ENCODE measurements at places on chromosomes 4 and X. TPM values are rescaled to one million over a fixed set of nuclear protein-coding genes. Genes with fewer than 3 reads are reported as not detected.

CLDN22 gene
- not detected for total RNA-seq

GYPA gene
- not detected for total RNA-seq

DNA sequence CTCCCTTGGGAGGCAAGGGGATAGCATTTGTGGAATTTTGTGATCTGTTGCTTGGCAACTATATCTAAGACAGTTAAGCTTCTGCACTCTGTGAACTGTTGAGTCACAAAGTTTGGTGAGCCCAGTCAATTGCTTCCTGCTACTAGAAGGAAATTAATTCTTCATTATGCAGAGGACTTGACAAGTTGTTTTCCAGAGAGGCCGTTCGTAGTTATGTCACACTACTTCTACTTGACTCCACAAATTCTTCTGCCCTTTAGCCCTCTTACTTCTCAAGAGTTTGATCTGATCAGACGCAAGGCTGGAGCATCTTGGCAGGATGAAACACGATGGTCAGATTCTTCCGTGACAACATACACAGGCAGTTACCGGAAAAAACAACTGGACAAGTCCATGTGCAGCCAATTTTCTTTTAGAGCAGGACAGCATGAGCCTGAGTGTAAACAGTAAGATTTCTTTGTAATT, at the start of gene C4orf51:
Gene C4orf51 (plus strand): TSS at position 156 of the 465 bp plus-strand sequence. CDS start 58 bp downstream, at position 214.
- DNase-seq = no peak

CFAP299 gene
- total RNA-seq = not detected

- DNase-seq = no peak
Measured at GRCh38 chr4:84269536-84270044, 229.5 kb downstream of the NKX6-1 start.

MAB21L2 gene
- 282 TPM for total RNA-seq

GRCh38 chr4:147515220-147515936, 34.5 kb downstream of the EDNRA start:
- DNase-seq = no peak

- no peak for DNase-seq
Measured at GRCh38 chr4:165418073-165418472, 39.3 kb downstream of the CPE start.

GRCh38 chr4:147828331-147828905, 96.5 kb downstream of the ARHGAP10 start:
- DNase-seq = no peak
